ENCODE measurements at places on chromosomes 13 and 19.

GRCh38 chr19:18021121-18021755, 13.3 kb downstream of the ARRDC2 start:
- no peak for DNase-seq

- DNase-seq: no peak
These were observed 269.3 kb downstream of the UQCRFS1 start for GRCh38 chr19:28943651-28944050.

DNA sequence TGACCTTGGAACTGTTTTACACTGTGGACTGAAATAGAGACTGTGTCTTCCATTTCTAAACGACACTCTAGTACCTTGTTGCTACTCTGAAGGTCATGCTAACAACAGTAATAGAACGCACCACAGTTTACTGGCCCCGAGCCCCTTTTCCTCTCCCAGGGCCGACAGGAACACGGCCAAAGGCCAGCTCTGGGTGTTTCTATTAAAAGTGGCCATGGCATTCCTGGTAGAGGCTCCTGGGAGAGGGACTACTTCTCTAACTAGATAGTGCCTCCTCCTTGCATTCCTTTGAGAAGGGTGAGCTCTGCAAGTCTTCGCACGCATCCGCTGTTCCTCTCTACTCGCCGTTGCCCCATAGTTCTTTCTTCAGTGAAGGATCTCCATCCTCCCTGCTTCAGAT, 18.7 kb upstream of the SIAH3 start:
- DNase-seq: no peak

DNA sequence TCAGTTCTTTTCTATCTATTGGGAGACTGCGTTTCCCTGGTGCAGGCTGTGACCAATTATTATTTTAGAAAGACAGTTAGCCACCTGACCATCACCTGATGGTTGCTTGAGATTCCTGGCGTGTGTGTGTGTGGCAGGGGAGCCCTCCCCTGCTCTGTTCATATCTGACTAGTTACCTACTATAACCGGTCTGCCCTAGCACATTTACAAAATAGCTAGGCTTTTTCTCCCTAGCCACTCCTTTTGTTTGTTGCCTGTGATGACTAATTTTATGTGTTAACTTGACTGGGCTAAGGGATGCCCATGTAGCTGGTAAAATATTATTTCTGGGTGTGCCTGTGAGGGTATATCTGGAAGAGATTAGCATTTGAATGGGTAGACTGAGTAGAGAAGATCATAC, 76.9 kb downstream of the OLFM4 start:
- no peak for DNase-seq

- no peak for DNase-seq
These were observed 12.8 kb upstream of the NANOS3 start for GRCh38 chr19:13864046-13864666.

- no peak for DNase-seq
These were observed 79.0 kb downstream of the SACS start for GRCh38 chr13:23354520-23354919.

DNA sequence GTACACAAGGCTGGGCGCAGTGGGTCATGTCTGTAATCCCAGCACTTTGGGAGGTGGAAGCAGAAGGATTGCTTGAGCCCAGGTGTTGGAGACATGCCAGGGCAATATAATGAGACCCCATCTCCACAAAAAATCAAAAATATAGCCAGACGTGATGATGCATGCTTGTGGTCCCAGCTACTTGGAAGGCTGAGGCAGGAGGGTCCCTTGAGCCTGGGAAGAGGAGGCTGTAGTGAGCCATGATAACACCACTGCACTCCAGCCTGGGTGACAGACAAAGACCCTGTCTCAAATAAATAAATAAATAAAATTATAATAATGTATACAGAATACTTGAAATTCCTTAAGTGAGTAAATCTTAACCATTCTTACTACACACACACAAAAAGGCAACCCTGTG, 127.7 kb downstream of the SPRY2 start:
- no peak for DNase-seq

- DNase-seq: no peak
These were observed 22.5 kb upstream of the ALOX5AP start for GRCh38 chr13:30712536-30713532.

DNA sequence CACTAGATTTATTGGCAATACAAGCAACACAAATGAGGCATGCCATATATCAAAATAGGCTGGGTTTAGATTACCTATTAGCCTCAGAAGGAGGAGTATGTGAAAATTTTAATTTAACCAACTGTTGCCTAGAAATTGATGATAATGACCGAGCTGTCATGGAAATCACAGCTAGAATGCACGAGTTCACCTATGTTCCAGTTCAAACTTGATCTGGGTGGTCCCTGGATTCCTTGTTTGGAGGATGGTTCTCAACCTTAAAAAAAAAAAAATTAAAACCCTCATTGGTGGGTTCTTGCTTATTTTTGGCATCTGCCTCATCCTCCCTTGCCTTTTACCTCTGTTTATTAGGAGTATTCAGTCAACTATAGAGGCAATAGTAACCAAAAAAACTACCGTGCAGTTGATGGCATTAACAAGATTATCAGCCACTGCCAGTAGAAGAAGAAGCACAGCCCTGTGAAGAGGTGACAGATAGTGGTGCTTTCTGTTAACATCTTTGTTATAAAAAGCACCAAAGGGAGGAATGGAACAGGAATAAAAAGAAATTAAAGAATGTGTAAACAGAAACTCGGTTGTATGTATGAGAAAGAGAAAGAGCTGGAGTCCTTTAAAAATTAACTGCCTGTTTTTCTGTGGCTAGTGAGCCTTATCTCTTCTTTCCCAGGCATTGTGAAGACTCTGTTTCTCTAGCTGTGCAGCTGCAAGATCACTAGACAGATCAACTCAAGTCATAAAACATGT, 106.4 kb downstream of the ZNF429 start:
- no peak for DNase-seq

DNA sequence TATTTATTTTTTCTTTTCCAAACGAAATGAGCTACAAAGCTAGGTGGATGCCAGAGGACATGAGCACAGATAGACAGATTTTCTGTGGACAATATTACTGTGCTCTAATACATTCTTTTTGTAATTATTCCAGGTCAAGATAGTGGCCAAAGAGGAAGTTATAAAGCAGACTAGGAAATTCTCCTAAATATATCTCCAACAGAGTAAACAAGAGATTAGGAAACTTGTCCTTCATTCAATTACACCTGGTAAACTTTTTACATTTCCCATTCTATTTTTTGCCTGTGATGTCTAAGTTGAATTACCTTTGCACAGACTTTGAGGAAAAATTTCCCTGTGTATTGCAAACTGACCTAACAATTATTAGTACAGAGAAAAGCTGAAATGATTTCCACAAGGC, 905.5 kb upstream of the PCDH20 start:
- no peak for DNase-seq

DNA sequence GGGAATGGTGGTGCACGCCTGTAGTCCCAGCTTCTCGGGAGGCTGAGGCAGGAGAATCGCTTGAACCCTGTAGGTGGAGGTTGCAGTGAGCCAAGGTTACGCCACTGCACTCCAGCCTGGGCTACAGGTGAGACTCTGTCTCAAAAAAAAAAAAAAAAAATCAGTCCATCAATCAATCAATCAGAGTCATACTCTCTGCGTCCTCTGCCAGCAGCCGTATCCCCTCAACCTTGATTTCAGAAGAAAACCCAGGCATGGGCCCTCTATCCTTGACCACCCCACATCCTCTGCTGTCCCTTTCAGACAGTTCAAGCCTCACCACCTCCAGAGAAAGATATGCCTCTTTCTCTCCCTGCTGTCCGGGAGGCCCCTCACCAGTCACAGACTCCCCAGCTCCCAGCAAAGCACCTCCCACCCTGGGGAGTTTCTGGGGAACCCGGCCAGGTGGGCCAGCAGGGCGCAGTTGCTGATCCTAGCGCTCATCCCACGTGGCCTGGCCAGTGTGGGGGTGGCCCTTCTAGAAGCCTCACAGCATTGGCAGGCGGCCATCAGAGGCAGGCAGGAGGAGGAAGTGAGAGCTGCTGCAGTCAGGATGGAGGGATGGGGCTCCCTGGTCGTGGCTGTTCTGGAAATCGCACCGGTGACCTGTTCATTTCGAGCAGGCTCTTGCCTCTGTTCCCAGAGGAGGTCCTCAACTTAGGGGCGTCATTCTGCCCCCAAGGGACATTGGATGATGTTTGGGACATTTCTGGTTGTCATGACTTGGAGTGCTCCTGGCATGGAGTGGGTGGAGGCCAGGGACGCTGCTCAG, 10.2 kb upstream of the JSRP1 start:
- DNase-seq: no peak

GRCh38 chr19:35777086-35777841, 1.9 kb downstream of the ARHGAP33 start:
- no peak for DNase-seq

- no peak for DNase-seq
These were observed 36.5 kb upstream of the TEX29 start for GRCh38 chr13:111283991-111284390.

GRCh38 chr13:105048677-105049076, 1486.8 kb downstream of the EFNB2 start:
- DNase-seq: no peak

DNA sequence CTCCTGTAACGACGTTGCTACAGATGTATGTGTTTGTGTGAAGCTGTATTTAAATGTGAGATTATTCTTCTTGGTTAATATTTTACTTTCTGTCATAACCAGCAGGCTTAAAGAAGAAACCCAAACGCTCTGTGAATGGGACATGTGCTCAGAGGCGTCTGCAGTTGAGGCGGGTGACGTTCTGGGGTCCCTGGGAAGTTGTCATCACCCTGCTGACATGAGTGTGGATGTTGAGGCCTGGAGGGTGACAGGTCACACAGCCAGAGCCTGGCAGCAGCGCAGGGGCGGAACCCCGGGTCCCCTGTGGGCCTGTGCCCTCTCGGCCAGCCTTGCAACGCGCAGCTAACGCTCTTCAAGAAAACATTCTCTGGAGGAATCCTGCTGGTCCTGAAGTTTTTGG, 16.6 kb downstream of the RASA3 start:
- no peak for DNase-seq

DNA sequence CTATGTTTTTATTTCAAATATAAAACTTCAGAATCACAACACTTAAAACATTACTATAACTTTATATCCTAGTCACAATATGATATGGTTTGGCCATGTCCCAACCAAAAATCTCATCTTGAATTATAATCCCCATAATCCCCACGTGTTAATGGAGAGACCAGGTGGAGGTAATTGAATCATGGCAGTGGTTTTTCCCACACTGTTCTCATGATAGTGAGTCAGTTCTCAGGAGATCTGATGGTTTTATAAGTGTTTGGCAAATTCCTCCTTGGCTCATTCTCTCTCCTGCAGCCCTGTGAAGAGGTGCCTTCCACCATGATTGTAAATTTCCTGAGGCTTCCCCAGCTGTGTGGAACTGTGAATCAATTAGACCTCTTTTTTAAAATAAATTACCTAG, 307.6 kb downstream of the SPRY2 start:
- no peak for DNase-seq

DNA sequence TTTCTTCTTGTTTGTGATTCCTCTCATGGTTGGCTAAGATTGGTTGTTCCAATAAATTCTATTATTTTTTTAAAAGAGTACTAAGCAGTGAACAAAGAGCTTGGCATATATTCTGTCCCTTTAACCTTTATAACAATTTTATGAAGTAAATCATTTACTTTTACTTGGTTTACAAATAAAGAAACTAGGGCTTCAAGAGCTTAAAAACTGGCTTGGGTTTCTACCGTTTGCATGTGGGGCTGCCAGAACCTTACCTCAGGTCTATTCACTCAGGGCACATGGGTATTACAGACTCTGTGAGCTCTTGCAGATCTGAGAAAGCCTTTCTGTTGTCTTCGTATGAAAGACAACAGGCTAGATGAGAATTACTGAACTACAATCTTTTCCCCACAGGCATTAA, 13.3 kb downstream of the N4BP2L1 start:
- no peak for DNase-seq

- DNase-seq: no peak
These were observed 514.0 kb downstream of the KLF5 start for GRCh38 chr13:73572824-73573223.

DNA sequence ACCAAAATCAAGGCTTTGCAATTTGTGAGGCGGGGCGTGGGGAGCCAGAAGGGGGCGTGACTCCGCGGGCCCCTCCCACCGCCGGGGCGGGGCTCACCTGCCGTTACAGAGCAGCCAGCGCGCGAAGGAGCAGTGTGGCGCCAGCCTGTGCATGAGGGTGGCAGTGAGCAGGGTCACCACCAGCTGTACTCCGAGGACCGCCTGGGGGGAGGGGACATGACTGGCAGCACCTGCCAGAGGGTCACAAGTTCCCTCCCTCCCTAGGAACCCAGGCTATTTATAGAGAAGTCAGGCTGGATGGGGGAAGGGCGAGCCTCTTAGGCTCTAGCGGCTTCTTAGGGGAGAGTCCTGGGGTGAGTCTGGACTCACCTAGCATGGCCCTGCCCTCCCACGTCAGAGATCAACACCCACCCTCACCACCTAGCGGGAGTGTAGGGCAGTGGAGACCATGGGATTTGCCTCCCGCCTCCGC, 3.6 kb downstream of the TMEM161A start:
- no peak for DNase-seq

- DNase-seq: no peak
These were observed 539.7 kb downstream of the RFC3 start for GRCh38 chr13:34357435-34358232.

GRCh38 chr13:27170221-27170515, 1.4 kb downstream of the USP12 start:
- no peak for DNase-seq

GRCh38 chr19:46659151-46660007, 1.6 kb downstream of the DACT3 start:
- no peak for DNase-seq
